Lower lobe of right lung (tissue), 2 donors: ENCODE measurements at places on chromosomes 1 and 21. TPM values are rescaled to one million over a fixed set of nuclear protein-coding genes. Genes with fewer than 3 reads are reported as not detected.

Gene ASTN1
- 0.41 TPM for total RNA-seq

GRCh38 chr1:173367136-173367535 lies 110.0 kb upstream of the PRDX6 start:
- H3K36me3 ChIP-seq, result no peaks in the 10 kb centered on the region
- H3K27ac ChIP-seq, result no peak overlapping the region
- H3K27me3 ChIP-seq, result no peaks in the 10 kb centered on the region
- H3K4me3 ChIP-seq, result no peak overlapping the region
- no peaks in the 10 kb centered on the region for H3K4me1 ChIP-seq

Gene TPTE
- total RNA-seq, result not detected

Gene GBP2
- 48.8 TPM for total RNA-seq

Gene AIRE
- not detected for total RNA-seq

GRCh38 chr1:115505148-115505571 lies 136.6 kb upstream of the VANGL1 start:
- no peaks in the 10 kb centered on the region for H3K36me3 ChIP-seq
- no peak overlapping the region for H3K27ac ChIP-seq
- no peak for DNase-seq

Gene FAAH
- total RNA-seq, result 32.4 TPM

DNA sequence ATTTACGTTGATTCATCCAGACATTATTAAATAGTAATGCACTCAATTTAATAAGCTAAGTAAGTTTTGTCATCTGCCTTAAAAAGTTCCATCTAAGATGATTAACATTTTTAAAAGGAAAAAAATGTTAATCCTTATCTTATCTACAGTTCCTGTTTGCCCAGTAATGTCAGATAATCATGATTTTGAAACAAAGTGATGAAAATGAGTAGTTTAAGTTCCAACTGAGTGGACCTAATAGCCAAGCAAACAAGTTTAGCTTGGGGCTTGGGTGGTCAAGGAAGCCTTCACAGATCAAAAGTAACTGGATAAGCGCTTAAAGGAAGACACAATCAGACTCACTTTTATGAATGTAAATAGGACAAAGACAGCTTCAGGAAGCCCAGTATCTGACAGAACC lies 40.5 kb upstream of the JAK1 start:
- H3K4me1 ChIP-seq, result peaks cover 20% of the 10 kb centered on the region
- no peaks in the 10 kb centered on the region for H3K36me3 ChIP-seq
- no peak overlapping the region for H3K4me3 ChIP-seq
- DNase-seq, result no peak

Gene NPHS2
- total RNA-seq, result not detected
